ENCODE measurements at places on chromosomes 2 and 18.

GRCh38 chr2:29314816-29315571 lies 199.8 kb downstream of the CLIP4 start:
- DNase-seq: no peak

DNA sequence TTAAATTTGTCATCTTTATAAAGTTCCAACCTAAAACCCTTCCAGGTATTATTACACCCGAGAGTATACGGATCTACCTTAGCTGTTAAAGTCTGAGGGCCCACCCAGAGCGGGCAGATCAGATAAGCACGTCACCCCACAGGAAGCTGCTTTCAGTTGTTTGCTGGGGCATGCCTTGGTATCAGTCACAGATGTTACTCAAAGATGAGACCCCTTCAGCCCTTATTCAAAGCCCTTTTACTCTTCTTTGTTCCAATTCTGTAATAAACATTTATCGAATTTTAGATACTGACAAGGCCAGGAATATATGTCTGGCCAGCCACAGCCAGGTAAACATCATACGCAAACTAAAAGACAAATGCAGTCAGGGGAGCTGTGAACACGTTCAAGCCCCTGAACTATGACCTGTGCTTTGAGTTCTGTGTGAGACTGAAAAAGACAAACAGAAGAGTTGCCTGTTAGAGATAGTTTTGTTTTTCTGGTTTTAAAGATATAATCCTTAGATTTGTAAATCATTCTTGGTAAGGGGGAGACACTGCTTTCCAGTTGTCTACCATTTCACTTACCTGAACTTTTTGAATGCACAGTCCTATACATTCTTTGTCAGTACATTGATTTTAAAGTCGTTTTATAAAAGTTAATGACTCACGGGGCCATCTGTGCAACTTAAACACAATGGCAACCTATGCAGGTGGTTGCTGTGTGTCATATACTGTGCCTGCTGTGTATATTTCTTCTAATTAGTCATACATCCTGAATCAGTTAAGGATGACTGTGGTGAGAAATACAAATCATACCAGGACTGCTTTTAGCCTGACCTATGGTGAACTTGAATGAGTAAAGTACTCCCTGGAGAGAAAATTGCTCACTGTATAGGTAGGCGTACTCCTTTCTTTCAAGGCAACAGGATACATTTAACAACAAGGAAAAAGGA lies 100.5 kb upstream of the ITPRID2 start:
- peak; percentile 51 for DNase-seq

DNA sequence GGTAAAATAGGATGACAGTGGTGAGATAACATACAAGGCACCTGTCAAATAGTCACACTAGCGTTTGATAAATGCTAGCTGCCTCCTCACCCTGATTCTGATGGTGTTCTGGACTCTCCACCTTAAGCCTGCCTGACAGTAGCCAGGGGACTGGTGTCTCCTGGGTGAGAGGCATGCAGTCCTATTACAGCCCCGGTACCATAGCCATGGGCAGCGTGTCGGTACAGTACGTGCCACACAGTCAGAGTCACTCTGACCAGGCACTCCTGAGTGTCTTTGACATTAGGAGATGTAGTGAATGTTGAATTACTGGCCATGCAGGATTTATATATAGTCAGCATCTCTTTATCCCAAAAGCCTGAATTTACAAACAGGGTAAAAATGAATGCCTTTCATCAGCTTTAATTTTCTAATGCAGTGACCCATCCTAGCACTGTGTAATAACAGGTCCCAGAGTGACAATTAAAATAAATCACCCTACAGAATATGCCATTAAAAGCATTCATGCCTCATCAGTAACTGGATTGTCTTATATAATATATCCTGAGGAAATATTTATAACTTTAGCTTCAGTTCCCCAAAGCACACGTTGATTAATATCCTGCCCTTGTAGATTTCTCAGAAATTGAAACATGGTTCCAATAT lies 760.3 kb upstream of the SOX11 start:
- DNase-seq: no peak

- DNase-seq: no peak
These were observed 13.4 kb upstream of the DOCK10 start for GRCh38 chr2:225055714-225056113.

DNA sequence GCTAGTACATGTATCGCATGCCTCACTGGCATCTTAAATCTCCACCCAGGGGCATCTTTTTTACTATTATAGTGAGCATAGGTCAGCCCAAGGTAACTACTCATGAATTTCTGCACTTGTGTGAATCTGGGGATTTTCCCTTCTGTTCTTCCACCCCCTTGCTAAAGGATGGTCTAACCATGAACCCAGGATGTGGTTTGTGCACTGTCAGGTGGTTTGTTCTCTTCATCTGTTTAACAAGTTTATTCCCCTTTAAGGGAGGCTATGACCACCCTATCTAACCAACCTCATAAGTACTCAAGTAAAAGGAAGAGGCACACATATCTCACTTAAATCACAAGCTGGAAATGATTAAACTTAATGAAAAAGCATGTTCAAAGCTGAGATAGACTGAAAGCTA lies 243.0 kb downstream of the RPRM start:
- DNase-seq: no peak

DNA sequence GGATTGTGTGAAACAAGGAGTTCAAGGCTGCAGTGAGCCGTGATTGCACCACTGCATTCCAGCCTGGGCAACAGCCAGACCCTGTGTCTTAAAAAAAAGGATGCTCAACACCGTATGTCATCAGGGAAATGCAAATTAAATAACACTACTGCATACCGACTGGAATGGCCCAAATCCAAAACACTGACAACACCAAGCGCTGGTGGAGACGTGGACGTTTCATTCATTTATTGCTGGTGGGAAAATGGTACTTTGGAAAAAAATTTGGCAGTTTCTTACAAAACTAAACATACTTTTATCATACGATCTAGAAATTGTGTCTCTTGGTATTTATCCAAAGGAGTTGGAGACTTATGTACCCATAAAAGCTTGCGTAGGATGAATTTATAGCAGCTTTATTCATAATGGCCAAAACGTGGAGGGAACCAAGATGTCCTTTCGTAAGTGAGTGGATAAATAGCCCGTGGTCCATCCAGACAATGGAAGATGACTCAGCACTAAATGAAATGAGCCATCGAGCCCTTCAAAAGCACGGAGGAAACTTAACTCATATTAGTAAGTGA lies 24.2 kb downstream of the NEU4 start:
- no peak for DNase-seq

DNA sequence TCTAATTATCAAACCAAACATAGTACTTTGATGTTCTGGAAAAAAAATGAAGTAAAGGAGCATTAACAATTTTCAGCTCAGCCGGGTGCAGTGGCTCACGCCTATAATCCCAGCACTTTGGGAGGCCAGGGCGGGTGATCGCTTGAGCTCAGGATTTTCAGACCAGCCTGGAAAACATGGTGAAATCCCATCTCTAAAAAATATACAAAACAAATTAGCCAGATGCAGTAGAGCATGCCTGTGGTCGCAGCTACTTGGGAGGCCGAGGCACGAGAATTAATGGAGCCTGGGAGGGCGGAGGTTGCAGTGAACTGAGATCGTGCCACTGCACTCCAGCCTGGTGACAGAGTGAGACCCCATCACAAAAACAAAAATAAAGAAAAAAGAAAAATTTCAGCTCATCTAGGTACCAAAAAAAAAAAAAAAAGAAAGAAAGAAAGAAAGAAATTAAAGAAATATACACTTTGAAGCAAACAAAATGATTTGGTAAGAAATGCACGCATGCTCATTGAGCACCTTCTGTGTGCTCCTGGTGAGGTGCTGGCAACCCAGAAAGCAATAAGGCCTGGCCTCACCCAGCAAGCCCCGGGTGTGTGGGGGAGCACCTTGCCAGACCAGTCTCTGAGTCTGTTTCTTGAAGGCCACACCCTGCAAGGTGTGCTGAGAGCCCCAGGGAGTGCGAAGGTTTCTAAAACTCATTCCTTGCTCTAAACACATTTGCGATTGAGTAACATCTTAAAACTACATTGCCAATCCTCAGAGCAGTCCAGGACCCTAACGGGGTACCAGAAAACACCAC lies 133.5 kb downstream of the TFCP2L1 start:
- no peak for DNase-seq

- DNase-seq: no peak
These were observed 78.5 kb downstream of the RHOB start for GRCh38 chr2:20525041-20526035.

GRCh38 chr18:21391074-21391673 lies 149.1 kb downstream of the GREB1L start:
- no peak for DNase-seq

- DNase-seq: no peak
These were observed 9.0 kb downstream of the CAPN10 start for GRCh38 chr2:240595381-240596079.

GRCh38 chr2:241298673-241299072 lies 16.8 kb downstream of the HDLBP start:
- no peak for DNase-seq

DNA sequence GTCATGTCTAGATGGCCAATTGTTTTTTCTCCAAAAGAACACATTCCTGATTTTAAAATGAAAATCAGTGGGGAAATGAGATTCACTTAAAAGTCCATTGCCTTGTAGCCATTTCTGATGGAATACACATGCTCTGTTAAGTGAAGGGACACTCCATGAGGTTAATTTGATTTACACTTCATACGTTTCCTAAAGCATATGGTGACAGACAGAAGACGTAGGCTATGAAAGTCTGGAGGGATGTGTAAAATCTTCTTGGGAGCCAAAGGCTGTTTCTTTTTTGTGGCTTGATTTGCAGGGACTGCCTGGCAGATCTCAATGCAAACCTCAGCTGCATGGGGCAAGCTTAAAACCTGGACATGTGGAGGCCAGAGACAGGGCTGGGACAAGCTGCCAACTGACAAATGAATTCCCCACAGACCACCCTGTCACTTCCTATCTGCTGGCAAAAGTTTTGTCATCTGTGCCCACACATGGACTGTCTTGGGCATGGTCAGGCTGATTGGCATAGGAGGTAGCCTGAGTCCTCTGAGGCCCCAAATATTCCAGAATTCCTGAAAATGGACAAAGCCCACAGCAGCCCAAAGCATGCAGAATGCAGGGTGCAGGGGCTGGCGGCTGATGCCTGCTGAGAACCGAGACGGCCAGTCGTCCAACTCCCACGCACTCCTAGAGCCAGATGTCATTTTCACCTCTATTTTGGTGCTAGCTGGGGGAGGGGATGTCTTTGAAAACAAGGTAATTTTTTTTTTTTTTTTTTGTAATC lies 73.9 kb downstream of the SDC1 start:
- DNase-seq: no peak

GRCh38 chr2:65185012-65185411 lies 42.6 kb upstream of the ACTR2 start:
- no peak for DNase-seq

DNA sequence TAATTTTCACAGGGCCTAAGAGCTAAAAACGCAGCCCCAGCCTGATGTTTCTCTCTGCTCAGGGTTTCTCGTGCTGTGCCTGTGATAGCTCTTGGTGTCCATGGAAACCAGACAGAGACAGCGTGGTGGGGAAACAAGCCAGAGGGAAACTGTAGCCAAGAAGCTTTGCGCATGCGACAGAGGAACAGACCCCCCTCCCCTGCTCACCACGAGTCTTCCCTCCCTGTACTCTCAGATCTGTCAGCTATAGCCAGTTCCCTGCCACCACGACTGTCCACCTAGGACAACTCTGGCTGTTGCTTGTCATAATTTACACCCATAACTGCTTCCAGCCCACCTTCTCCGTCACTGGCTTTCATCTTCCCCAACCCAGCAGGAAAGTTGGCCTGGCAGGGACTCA lies 13.2 kb upstream of the DNAJC27 start:
- no peak for DNase-seq

- no peak for DNase-seq
These were observed 278.0 kb upstream of the ID2 start for GRCh38 chr2:8403876-8404275.

- DNase-seq: no peak
These were observed 18.5 kb upstream of the LRATD1 start for GRCh38 chr2:14614017-14614416.

DNA sequence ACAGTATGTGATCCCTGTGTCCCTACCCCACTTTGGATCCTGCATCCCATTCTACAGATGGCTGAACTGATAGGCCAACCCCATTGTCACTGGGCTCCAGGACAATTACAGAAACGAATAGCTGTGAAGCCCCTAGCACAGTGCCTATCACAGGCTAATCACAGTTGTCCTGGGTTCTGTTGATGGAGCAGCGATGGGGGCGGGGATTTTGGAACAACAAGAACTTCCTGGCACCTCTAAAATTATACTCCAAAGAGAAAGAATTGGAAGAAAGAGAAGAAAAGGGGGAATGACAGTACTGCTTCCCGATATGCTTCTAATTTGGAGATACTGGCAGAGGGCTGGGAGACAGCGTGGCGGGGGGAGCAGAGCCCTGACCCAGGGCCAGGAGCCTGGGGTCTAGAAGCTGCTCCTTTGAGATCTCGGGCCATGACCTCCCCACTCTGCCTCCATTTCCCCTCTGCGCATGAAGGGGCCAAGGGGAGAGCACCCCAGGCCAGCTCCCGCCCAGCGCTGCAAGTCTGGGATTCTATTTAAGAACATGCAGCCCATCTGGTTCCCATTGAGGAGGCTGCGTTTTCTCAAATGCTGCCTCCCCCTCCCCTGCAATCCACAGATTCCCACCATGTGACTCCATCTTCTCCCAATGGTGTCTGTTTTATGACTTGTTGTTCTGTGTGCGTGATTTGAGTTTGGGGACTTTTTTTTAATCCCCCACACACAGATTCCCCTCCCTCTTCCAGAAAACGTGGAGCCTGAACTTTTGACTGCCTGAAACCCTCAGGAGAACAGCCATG lies 202.7 kb downstream of the CYP26B1 start:
- no peak for DNase-seq

Data from brain pericyte (primary cell).